ENCODE measurements at places on chromosomes 2 and 18. TPM values are rescaled to one million over a fixed set of nuclear protein-coding genes. Genes with fewer than 3 reads are reported as not detected.

DNA sequence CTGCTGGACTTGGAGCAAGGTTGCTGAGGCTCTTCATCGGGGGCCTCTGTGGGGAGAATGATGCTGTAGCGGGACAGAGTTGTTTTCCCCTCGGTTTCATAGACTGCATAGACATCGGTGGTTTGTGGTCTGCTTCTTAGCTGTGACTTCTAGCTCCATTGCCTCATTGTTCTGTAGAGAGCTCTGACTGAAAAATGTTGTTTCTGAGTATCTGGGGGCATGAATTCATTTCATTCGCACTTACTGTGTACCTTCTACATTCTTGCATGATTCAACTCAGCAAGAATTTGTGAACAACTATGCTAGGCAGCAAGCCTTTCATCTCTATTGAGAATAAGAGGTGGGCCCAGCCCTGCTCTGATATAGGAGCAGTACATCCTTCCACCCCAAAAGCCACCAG is 406.8 kb downstream of the NBAS start:
- DNase-seq, result no peak

DNA sequence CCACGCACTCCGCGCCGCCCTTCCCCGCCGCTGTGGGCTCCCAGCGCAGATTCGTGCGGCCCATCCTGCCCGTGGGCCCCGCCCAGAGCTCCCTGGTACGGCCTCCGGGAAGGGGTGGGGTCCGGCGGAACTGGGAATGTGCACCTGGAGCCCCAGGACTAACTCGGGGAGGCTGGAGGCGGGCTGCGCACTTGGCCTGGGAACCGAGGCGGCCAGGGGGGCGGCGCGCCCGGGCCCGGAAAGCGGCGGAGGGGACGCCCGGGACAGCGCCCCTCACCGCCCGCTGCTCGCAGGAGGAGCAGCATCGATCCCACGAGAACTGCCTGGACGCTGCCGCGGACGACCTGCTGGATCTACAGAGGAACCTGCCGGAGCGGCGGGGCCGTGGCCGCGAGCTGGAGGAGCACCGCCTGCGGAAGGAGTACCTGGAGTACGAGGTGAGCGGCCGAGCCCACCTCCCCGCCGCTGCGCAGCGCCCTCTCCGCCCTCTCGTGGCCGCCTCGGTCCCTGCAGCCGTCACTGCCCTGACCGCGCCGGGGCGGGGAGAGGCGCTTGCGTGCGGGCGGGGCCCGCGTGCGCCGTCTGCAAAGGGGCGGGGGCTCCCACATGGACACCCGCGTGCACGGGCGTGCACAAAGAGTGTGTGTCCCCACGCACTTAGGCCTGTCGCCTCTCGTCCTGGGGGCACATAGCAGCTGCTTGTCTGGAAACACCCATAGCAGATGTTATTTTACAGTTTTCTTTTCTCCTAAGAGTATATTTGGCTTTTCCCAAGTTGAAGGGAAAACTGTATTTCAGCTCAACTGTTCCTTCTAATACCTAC is 25.2 kb downstream of the PSD4 start:
- peak; percentile 90 for DNase-seq

DNA sequence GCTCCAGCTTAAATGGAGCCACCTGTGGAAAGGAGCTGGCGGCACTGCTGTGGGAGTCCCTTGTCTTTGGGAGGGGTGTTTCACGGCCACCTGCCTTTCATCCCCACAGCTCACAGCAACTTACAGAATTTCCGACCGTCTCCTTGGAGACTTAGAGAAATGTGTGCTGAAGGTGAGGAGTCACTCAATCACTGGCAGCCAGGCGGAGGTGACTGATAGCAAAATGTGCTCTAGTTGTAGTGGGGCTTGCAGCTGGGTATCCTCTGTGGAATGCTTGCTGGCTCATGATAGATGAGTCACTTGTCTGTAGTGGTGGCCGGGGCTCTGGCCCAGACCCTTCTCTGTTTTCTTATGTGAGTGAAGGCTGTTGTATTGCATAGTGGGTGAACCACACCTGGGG is 110.7 kb downstream of the SH3RF3 start:
- DNase-seq, result peak; percentile 67

Gene CAPN14
- total RNA-seq, result 0.70 TPM

Gene GAREM2
- total RNA-seq, result 0.39 TPM

Data from suprapubic skin (tissue), 4 donors.